ENCODE measurements at places on chromosomes 1 and 21. TPM values are rescaled to one million over a fixed set of nuclear protein-coding genes. Genes with fewer than 3 reads are reported as not detected.

Gene OR10Z1
- not detected for total RNA-seq

GRCh38 chr1:112700290-112701226 is 6.4 kb downstream of the RHOC start:
- peak; percentile 77 for DNase-seq

DNA sequence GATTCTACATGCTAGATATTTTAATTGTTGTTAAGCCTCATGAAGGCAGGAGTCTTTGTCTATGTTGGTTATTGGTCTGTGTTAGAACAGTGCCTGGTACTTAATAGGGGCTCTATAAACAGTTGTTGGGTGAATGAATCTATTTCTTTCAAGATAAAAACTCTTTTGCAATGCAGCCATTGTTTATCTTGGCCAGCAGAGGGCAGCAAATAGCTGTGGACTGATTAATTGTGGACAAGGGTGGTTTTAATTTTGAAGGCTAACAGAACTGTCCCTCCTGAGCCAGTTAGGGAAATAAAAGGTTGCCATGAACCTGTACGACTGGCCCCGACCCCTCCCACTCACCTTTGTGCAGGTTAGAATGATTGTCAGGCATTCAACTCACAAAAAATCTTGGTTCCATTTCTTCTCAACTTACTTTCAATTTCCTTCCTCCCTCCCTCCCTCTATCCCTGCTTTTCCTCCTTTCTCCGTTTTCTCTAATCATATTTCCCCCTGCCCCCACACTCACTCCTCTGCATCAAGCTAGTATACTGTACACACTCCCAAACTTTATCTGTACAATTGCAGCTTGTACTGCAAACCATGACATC is 66.3 kb upstream of the DIRAS3 start:
- peak; percentile 41 for DNase-seq

DNA sequence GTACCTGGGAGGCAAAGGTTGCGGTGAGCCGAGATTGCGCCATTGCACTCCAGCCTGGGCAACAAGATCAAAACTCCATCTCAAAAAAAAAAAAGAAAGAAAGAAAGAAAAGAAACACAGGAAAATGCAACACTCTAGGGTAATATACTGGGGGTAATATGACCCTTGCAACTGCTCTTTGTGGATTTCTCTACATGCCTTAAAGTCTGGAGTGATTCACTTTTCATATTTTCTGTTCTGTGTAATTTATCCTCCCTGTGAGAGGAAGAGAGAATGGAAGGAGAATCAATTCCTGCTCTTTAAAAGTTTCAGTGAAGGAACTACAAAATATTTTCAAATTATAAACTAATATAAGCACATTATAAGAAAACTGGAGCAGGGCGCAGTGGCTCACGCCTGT is 22.7 kb downstream of the RIT1 start:
- DNase-seq = no peak

Gene NCF2
- 0.41 TPM for total RNA-seq

- no peak for DNase-seq
Measured at GRCh38 chr1:204621996-204622395, 63.5 kb downstream of the LRRN2 start.

DNA sequence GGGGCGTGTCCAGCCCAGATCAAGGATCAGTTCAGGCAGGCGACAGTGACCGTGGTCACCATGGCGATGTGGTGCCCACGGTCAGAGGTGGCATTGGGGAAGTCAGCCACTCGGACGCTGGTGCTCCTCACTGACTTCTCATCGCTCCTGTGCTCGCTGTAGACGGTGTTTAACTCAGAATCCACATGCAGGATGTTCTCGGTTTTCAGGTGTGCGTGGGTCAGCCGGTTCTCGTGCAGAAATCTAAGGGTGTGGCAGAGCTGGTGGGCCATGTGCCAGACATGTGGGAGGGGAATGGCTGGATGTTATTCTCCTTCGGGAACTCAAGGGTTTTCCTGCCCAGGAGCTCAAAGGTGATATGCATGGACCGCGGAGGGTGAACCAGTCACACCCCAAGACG is 11.7 kb downstream of the OR2AJ1 start:
- DNase-seq = no peak

DNA sequence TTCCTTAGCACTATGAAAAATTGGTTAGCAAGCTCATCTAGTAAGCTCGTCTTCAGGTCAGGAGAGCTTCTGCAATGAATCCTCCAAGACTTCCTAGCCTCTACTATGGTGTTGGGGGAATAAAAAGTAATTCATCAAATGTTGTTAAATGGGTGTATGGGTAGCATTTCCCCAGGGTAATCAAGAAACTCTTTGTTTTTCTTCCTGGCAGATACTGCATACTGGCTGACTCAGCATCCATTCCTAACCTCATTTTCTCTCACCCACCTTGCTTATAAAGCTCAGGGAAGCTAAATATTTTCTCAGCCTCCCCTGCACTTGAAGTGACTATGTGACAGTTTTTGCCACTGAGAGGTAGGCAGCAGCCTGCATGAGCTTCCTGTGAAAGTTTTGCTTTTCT is 83.4 kb downstream of the MAB21L3 start:
- no peak for DNase-seq

GRCh38 chr1:40309374-40310128 is 7.5 kb downstream of the COL9A2 start:
- no peak for DNase-seq

GRCh38 chr1:109290998-109291397 is 8.1 kb upstream of the PSRC1 start:
- DNase-seq = no peak

DNA sequence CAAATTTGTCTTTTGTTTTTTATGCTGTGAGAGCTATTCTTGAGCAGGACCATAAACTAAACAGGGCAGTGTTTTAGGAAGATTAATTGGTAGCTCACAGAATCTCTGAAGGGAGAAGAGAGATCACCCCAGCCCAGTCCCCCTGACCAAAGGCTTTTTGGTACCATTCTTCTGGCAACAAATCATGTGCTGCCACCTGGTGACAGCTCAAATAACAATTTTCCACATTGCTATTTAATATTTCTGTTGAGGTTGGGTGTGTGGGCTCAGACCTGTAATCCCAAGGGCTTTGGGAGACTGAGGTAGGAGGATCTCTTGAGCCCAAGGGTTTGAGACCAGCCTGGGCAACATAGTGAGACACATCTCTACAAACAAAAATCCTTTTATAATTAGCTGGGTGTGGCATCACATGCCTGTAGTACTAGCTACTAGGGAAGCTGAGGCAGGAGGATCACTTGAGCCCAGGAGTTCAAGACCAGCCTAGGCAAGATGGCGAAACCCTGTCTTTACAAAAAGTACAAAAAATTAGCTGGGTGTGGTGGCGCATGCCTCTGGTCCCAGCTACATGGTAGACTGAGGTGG is 2.2 kb upstream of the TESK2 start:
- peak; percentile 45 for DNase-seq

Gene ZBTB17
- total RNA-seq = 32.0 TPM

DNA sequence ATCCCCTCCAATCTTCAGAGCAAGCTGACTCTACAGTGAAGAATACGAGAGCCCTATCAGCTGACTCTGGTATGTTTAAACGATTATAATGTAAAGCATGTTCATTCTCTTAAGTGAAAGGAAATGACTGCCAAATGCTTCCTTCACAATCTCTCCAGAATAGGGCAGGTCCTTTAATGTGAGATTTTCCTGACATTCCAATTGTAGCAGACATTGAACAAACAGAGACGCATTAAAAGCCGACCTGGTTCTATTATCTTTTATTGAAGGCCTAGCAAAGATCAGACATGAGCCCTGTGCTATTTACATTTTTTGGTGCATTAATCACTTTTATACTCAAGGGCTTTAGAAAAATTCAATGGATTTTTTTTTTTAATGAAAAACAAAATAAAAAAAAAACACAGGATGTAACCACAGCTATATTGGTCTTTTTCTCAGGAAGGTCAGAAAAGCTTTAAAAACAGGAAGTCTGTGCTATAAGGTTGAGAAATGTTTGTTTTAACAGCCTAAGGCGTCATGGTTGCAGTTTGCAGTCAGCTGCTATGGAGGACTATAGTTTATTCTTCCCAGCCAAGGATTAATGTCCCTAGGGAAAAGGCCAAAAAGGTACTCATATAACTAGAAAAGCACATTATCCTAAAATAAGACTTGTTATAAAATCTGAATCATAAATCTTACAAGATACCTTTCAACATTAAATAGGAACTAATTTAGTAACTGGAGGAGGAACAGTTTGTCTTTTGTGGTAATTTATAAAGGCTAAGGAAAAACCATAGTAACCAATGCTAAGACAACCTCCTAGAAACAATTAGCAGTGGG is 104.8 kb downstream of the RERE start:
- no peak for DNase-seq

DNA sequence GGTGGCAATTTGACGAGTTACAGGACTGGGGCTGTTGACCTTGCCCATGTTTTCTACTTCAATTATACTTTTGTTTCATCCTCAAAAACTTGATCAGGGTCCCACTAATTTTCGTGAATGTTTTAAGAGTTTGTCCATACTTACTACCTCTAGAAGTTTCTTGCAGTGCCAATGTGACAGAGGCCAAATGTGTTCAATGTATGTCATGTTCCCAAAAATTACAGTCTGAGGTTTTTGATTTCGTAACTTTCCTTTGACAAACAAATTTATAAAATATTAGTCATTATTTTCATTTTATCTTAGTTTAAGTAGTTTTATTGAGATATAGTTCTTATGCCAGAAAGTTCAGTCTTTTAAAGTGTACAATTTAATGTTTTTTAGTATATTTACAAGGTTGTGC is 15.3 kb downstream of the VPS13D start:
- no peak for DNase-seq

Gene CTTNBP2NL
- 32.0 TPM for total RNA-seq

DNA sequence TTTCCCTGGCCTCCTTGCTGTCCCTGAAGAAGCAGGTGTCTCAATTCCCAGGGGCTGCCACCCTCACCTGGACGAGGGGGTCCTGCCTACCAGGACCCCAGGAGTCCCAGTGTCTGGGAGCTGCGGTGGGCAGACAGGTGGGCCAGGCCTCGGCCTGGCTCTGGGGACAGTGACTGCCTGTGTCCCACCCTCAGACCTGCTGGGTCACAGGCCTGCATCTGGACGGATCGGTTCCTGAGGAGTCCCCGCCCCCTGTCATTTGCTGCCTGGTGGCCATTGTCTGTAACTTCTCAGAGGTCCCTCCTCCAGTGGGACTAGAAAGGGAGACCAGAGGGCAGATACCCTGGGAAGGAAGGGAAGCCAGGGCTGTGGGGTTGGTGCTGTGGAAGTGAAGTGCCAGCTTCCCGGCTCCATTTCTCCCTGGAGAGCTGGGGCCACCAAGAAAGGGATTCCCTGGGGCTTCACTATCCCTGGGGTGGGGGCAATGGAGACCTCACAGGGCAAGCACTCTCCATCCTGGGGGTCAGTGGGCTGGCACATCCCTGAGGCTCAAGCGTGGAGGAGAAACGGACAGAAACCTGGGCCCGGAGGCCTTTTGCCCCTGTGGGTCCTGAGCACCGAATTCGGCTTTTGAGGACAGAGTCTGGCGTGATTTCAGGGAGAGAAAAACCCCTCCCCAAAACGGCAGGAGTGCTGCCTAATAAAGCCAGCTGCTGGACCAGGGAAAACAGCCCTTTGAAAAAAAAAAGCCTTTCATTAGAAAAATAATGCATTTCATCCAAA is 157.3 kb downstream of the PEX14 start:
- peak; percentile 26 for DNase-seq

- DNase-seq = no peak
Measured at GRCh38 chr1:54391450-54392209, 14.6 kb downstream of the SSBP3 start.

DNA sequence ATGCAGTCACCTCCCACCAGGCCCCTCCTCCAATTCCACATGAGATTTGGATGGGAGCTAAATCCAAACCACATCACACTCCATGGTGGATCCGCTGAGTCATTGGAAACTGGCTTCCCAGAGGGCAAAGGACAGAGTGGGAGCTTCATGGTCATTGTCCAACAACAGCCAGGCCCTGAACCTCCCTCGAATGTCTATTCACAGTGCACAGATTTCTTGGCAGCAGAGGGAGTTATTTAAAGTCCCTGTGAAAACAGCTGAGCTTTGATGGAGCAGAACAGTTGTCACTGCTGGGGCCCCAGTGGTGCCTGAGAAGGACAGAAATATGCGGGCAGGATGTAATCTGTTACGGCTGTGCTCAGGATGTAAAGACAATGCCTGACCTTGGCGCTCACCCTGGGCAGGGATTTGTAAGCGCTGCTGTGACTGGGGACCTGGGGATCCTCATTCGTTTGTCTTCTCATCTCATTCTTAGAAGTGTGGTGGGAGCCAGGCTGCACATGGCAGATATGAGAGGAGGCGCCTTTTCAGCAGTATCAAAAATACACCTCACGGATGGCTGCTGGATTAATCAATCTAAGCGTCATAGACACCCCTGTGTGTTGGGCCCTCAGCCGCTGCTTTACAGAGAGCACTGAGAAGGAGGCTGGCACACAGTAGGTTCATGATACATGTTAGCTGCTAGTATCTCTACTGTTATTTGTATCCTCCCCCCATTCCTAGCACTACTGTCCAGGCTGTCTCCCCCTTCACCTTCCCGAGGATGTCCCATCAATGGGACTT is 439.4 kb downstream of the PTPRU start:
- DNase-seq = no peak

Gene PPM1J
- 22.6 TPM for total RNA-seq

Gene IL19
- not detected for total RNA-seq

DNA sequence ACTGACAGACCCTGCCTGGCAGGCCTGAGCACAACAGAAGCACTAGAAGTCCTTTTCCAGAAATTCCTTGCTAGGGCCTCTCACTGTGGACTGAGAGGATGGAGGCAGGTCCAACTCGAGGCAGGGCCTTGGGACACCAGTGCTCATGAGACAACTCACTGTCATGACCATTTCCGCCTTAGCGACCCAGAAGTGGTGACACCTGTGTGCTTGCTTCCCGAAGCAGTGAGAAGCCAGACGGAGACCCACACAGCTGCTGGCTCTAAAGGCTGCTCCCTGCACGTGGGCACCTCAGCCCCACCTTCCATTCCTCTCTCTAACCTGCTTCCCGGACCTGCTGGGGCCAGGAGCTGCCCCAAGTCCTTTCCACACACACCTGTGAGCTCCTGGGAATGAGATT is 33.0 kb downstream of the KCNC4 start:
- DNase-seq = no peak

Gene TAS1R3
- total RNA-seq = 0.21 TPM

Gene SAMSN1
- 1.0 TPM for total RNA-seq

Data from WTC11 (cell line).